Inflammatory macrophage (primary cell): ENCODE measurements at places on chromosomes 7 and 10.

DNA sequence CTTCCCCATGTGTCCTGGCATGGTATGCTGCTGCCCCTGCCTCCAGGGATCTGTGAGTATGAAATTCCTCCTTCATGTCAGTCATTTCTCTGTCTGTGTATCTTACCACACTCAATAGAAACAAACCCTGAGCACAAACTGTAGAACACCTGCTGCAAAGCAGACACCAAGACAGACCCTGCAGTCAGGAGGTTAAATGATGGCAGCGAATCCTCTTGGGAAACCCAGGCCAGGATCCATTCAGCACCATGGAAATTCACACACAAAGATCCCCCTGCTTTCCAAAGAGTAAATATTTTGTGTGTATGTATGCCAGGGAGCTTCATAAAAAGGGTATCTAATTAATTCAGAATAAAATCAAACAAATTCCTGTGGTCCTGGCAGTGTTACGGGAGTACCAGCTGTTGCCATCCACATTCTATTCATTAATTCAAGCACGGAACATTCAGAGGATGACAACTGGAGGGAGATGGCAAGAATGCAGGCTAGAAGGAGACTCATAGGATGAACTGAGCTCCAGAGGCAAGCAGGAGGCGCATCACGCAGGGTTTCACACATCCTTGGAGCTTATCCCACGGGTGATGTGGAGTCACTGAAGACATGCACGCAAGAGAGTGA lies 14.8 kb downstream of the ITIH5 start:
- DNase-seq: no peak

- DNase-seq: no peak
These were observed 47.7 kb upstream of the MKRN1 start for GRCh38 chr7:140526787-140527664.

- DNase-seq: no peak
These were observed 14.0 kb downstream of the LRRC17 start for GRCh38 chr7:102926783-102927140.

DNA sequence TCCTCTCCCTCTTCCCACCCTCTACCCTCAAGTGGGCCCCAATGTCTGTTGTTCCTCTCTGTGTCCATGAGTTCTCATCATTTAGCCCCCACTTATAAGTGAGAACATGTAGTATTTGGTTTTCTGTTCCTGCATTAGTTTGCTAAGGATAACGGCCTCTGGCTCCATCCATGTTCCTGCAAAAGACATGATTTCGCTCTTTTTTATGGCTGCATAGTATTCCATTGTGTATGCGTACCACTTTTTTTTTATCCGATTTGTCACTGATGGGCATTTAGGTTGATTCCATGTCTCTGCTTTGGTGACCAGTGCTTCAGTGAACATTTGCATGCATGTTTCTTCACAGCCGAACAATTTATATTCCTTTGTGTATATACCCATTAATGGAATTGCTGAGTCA lies 51.7 kb upstream of the ATP6V0A4 start:
- DNase-seq: no peak

DNA sequence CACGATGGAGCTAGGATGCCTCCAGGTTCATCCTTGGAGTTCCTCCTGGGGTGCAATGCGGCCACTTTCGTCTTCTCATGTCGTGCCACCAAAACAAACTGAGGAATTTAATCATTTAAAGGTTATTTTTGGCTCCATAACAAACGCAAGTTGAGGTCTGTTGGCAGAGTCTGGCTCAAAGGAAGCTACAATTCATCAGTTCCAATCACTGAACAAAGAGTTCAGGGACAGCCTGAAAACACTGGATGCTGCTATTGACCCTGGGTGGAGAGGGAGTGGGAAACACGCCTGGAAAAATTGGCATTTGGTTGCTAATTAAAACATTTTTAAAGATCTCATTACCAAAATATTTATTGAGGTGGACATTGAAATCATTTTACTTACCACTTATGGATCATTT lies 11.4 kb upstream of the MGMT start:
- DNase-seq: no peak

DNA sequence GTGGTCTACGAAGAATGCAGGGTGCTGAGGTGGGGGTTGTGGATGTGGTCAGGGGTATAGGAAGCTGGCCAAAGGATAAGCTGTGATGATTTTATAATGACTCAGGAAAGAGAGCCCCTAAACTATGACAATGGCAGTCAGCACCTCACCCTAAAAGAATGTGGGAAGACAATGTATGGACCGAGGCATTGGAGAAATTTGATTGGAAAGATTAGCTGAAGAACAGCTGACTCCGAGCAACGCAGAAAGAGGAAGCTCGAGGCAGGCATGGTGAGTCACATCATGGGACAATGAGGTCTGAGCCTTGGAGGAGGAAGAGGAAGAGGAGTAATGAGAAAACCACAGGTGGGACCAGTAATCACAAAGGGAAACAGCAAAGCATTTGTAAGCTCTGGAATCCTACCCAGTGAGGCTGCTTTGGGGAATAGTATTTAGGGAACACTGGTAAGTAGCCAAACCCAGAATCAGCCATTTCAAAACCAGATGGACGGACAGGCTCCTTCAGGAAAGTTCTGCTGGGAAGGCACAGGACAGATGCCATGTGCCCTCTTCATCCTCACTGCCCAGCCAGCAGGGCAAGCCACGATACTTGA lies 295.4 kb downstream of the PRPF18 start:
- peak; percentile 96 for DNase-seq

DNA sequence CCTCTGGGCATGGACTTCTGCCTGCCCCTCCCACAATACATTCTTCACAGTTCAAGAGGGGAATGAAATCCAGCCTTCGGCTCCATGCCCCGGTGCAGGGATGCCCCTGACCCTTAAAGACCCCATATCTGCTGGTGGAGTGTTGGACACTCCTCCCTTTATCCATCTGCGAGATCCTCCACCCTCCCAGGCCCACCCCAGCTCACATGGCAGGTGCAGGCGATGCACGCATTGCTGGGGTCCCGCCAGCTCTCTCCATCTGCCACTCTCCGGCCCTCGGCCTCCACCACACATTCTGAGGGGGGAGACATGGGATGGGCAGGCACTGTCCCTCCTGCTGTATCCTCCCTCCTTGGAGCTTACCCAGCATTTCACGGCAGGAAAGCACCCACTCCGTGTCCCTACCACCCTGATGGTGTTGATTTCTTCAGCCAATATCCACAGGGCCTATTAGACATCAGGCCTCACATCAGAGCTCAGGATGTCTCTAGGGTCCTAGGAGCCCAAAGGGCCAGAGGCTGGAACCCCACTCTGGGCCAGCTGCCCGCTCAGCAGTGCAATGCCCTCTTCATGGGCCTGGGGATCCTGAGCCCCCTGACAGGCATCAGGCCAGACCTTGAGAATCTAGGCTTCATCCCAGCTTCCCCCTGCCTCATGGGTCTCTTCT lies 18.3 kb downstream of the ATP6V1F start:
- DNase-seq: no peak

GRCh38 chr10:102468683-102469082 lies 17.3 kb upstream of the C10orf95 start:
- no peak for DNase-seq

DNA sequence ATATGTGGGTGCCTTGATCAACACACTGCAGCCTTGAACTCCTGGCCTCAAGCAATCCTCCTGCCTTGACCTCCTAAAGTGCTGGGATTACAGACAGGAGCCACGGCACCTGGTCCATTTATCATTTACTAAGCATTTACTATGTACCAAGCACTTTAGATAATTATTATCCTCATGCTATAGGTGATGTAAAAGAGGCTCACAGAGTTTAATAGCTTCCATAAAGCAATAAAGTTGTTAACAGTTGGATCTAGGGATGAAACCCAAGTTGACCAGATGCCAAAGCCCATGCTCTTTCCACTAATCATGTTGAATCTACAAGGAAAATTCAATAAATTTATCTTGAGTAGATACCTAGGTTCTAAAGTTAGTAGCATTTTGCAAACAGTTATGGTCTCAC lies 5.0 kb downstream of the NAPEPLD start:
- DNase-seq: no peak

DNA sequence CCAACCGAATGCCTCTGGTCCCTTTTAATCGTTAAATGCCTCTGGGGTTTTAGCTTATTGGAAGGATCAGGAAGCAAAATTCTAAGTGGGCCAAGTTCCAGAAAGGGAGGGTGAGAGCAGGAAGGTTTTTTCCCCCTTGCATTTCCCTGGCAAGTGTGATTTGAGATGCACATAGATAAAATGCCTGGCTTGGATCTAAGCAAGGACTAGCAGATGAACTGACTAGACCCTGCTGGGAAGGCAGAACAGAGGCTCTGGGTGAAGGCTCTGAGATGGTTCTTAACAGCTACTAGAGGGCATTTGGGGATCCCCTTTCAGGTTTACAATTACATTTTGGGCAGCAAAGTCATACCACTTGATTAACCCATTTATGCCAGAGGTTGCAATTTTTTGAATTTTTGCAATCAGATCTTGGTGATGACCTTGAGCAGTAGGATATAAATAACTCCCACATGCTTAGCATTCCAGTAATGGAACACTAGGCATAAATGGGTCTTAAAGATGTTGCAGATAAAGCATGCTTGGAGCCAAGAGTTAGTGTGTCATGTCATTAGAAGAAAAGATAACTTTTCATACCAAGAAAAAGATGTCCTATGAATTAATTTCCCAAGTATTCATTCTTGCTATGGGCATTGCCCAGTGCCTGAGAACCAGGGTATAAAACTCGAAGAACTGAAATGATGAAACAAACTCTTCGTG lies 205.9 kb downstream of the SEC23IP start:
- no peak for DNase-seq

DNA sequence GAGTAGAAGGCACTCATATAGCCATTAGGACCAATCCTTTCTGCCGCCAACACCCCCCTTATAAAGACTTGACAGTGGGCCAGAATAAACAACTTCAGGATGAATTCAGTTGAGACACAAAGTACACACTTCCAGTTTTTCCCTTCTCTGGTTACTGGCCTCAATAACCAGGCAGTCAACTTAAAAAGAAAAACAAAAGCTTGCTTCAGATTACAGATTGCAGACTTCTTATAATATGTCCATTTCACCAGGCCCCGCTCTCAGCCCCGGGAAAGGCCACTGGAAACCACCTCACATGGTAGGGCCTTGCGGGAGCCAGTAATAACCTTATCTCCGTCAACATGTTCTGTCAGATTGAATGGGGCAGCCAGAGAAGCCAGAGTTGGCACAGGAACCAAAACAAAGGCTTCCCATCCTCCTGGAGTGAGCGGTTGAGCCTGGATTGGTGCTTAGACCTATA lies 108.8 kb downstream of the EGFR start:
- DNase-seq: no peak

DNA sequence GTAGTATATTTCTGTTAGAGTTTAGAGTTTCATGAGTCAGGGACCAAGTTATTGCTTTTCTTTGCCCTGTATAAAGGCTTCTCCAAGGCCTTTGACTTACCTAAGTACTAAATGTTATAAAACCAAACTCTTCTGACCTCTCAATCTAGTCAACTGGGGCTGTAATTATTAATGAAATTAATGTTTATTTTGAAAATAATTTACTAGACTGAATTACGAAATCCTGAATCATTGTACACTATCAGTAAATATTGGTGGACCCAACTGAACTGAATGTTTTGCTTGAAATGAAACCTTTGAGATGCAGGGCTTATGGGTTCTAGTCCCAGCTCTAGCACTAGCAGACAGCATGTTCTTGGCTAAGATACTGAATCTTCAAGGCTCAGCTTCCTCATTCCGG lies 1.7 kb upstream of the CYP2C9 start:
- DNase-seq: no peak

- DNase-seq: peak; percentile 41
These were observed 17.3 kb downstream of the MGAM start for GRCh38 chr7:142012825-142013511.

DNA sequence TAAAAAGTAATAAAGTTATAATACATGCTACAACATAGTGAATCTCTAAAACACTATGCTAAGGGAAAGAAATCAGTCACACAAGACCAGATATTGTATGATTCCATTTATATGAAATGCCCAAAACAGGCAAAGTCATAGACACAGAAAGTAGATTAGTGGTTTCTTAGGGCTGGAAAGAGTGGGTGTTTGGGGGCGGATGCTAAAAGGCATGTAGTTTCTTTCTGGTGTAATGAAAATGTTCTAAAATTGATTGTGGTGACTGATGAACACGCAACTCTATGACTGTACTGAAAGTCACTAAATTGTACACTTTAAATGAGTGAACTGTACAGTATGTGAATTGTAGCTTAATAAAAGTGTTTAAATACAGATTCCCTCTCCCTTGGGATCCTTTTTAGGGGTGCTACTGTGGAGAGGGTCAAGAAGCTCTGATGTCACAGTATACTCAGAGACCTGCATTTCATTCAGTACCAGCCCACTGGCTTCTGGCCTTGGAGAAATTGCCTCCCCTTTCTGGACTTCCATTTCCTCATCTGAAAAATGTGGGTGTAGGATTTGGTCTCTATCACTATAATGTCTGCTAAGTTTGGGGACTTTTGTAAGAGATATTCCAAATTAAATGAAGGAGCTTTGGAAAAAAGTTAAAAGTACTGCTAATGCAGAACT lies 46.4 kb downstream of the AOAH start:
- peak; percentile 55 for DNase-seq

DNA sequence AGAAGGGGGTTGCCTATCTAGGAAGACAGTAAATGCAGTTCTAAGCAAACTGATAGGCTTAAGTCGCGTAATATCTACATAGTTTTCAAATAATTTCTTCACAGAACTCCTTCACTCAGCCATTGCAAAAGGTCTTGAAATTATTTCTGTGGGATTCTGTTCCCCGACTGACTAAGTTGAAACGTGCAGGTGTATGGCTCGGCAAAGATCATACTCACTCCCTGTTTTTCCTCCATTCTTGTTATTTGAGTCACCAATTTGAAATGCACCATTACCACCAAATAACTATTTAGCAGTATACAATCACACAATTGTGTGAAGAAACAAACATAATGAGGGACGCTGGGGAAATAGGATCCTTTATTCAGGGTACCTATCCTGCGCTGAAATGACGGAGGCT lies 771.1 kb downstream of the GATA3 start:
- no peak for DNase-seq

- DNase-seq: no peak
These were observed 814.6 kb upstream of the AUTS2 start for GRCh38 chr7:68783684-68784083.

DNA sequence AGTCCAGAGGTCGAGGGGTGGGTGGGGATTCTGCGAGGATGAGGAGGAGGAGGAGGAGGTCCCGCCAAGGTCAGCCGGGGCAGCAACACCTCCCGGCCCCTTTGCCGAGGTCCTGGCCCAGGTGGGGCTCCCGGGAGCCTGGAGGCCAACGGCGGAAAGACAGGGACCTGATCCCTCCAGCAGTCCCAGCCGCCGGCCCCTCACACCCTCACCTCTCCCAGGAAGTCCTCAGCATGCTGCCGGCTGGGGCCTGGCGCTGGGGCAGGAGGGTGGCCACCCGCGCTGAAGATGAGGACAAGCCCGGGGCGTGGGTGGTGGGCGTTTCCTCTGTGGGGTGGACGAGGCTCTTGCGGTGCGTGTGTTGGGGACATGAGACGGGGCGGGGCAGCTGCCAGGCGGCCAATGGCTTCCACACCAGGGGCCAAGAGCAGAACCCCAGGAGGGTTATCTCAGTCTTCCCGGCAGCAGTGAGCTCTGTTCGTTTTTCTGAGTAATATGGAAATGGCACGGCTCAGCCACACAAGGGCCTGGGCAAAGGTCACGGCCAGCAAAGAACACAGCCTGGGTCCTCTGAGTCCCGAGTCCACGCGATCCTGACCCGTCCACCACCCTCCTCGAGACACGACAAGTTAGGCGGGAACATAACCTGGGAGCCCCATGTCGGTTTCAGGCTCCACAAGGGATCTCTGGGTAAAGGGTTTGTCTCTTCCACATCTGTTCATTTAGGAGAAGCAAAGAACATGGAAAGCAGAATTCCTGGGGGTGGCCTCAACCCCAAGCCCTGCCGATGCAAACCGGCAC lies 82.9 kb upstream of the PDGFA start:
- DNase-seq: peak; percentile 86
